ENCODE measurements at places on chromosomes 3 and 15.

GRCh38 chr3:152127058-152127457 lies 141.7 kb upstream of the MBNL1 start:
- DNase-seq, result peak; percentile 90

- DNase-seq, result no peak
Measured at GRCh38 chr15:76575679-76576078, 239.1 kb downstream of the ISL2 start.

- DNase-seq, result no peak
Measured at GRCh38 chr3:194481103-194481502, 5.7 kb downstream of the ATP13A3 start.

- no peak for DNase-seq
Measured at GRCh38 chr3:58651276-58651675, 15.3 kb downstream of the FAM3D start.

DNA sequence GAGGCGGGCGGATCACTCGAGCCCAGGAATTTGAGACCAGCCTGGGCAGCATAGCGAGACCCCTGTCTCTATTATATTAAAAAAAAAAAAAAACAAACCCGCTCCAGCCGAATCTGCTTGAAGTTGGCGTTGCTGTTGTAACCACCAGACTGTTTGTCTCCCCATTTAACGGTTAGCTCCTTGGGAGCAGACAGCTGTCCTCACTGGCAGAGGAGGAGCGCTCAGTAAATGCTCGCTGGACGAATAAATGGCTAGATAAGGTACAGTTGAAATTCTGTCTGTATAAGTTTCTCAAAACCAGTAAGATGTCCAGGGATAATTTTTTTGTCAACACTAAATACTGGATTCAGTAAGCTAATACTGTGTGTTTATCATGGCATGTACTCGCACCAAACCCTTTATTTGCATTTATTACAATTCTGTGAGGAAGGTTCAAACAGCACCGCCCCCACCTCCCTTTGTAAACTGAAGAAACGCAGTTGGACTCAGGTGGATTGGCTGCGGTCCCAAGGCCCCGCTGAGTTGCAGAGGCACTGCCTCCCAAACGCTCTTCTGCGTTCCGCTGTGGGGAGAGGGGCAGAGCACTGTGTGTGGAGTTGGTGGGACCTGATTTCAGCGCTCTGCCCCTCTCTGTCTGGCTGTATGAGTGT lies 1.1 kb downstream of the RCCD1 start:
- DNase-seq, result no peak

- no peak for DNase-seq
Measured at GRCh38 chr15:90423801-90424319, 35.8 kb downstream of the IQGAP1 start.

DNA sequence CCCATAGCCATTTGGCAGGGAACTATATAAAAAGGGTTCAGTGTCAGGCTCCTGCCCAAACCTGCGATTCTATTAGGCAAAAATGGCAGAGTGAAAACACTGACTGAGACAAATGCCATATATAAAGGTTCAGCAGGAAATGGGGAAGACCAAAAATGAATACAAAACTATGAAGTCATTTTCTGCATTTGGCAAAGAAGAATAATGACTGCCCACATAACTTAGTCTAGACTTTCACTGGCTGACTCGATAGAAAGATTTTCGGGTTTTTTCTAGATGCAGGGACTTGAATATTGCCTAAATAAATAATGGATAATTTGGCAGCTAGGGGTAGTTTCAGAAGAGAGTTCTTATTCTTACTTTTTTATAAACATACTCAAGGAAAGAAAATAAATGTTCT lies 178.0 kb downstream of the TPRG1 start:
- no peak for DNase-seq

DNA sequence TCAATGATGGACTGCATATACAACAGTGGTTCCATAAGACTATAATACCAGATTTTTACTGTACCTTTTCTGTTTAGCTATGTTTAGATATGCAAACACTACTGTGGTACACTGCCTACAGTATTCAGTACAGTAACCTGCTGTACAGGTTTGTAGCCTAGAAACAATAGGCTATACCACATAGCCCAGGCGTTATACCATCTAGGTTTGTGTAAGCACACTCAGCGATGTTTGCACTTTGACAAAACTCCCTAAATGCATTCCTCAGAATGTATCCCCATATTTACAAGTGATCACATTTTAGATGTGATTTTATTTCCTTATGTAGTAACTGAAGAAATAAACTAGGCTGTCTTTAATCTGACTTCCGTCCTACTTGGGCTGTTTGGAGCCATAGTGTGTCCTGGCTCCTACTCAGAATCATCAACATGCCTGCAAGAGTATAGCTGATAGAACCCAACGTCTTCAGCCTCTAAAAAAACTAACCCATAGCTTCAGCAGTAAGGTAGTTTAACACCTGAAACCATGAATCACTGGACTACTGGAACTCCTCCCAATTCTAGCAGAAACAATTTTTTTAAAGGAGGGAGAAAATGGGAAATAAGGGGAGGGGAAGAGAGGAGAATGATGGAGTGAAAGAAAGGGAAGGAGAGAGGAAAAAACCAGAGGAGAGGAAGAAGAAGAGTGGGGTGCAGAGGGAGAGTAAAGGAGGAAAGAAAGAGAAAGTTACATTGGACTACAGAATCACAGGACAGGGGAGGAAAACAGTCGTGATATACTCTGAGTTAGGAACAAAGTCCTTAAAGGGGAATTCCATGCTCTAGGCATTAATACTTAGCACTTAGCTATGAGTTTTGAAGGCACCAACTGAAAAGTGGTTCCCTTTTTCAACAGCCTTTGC lies 67.7 kb upstream of the PLXND1 start:
- no peak for DNase-seq

DNA sequence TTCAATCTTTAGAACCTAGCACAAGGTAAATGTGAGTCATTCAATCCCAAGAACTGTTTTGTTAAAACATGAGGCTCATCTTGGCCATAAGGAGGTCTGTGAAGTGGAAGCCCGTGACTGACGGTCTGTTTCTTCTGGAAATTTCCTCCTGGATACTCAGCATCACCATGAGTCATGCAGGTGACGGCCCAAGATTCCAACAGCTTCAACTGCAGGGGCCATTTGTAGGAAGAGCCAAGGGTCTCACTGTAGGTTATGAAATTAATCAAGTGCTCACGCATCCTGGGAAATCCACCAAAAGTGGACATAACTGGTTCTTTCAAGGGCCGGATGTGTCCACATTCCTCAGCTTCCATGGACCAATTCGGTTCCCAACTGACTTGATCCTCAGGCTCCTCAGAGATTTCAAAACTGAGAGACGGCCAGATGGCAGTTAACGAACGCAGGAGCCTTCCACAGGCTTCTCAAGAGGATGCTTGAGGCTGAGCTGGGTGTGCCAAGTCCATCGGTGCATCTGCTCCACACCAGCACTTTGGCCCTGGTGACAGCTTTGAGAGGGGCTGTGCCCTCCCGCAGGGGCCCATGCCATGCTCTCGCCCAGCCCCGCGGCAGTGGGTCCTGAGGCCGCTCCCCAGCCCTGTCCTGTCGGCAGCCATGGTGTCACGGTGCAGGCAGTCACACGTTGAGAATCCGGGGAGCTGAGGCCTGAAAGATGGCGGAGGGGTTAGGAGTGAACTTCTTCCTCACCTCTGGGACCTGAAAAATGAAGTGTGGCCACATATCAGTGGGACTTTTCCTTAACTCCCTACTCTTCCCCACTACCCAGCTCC lies 8.5 kb downstream of the MAP6D1 start:
- no peak for DNase-seq

GRCh38 chr3:45163481-45163880 lies 17.3 kb upstream of the CDCP1 start:
- DNase-seq, result peak; percentile 16

- DNase-seq, result peak; percentile 53
Measured at GRCh38 chr3:105518806-105519418, 152.2 kb downstream of the ALCAM start.

DNA sequence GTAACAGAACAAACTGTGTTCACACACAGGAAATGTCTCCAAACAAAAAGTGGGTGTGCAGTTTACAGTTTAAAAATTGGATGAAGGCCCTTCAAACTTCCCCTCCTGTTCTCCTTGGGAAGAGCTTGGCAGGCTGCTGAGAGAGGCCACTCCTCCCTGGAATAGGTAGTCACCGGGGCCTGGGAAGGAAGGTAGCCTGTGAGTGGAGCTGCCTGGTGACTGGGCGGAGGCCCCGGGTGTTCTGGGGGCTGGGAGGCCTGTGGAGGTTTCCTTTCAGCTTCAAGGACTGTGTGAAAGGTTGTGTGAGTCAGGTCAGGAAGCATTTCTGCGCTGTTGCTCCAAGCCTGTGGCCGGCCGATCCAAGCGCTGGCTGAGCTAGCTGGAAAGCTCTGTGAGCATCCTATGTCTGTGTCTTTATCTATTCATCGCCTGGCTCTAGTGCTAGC lies 14.1 kb downstream of the SLCO3A1 start:
- DNase-seq, result no peak

DNA sequence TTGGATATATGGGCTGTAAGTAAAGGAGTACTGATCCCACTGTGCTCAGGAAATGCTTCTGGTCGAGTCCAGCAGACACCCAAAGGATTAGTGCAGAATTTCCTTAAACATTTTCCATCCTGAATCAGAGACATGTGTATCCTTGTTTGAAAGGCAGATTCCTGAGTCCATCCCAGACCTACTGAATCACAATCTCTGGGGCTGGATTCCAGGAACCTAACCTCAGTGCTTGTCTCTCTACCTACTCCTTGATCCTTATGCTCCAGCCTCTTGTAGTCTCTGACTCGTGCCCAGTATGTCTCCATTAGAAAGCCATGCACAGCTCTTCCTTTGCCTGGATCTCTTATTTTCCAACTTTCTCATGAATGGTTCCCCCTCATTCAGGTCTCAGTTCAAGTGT lies 585.8 kb downstream of the NLGN1 start:
- no peak for DNase-seq

DNA sequence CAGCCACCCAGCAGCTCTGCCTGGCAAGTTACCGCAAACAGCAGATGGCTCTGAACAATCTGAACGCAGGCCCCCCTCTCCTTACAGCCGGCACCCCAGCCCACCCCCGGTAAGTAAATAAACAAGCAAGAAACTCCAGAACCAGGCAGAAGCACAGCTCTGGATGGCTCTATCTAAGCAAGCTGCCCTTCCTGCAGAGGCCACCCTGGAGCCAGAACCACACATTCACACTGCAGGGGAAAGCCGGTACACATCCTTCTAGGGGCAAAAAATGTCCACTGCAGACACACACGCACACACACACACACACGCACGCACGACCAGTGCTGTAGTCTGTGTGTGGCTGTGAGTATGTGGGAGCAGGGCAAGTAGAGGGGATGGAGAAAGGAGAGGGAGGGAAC lies 63.9 kb downstream of the ADCY5 start:
- DNase-seq, result no peak

DNA sequence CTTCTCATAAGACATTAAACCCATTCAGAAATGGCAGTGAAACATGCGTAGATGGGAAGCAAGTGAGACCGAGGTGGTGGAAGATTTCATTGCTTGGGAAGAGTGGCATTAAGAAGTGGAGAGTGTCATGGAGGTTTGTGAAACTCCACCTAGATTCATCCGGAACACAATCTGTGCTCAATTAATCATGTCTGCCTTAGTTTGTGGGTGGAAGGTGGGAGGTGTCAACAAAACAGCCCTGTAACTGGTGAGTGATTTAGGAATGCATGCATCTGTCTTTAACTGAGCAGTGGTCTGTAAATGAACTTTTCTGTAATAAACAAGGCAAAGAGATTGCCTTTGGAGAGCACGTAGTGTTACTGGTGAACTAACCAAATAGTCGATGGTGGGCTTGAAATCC lies 113.7 kb downstream of the WNT5A start:
- DNase-seq, result no peak

- DNase-seq, result peak; percentile 55
Measured at GRCh38 chr3:130093741-130094391, 12.2 kb downstream of the ALG1L2 start.

GRCh38 chr3:7410782-7411181 lies 549.9 kb downstream of the GRM7 start:
- DNase-seq, result no peak

GRCh38 chr15:29268706-29269484 lies 727 bp downstream of the NSMCE3 start:
- no peak for DNase-seq

Data from GM12864 (cell line).